ENCODE measurements at places on chromosomes 16 and 17.
A peak's percentile ranks its signal among the peaks of the same experiment; 100 is the strongest.

- DNase-seq: no peak
Observed at GRCh38 chr16:1858189-1858865, 13.6 kb downstream of the MEIOB start.

DNA sequence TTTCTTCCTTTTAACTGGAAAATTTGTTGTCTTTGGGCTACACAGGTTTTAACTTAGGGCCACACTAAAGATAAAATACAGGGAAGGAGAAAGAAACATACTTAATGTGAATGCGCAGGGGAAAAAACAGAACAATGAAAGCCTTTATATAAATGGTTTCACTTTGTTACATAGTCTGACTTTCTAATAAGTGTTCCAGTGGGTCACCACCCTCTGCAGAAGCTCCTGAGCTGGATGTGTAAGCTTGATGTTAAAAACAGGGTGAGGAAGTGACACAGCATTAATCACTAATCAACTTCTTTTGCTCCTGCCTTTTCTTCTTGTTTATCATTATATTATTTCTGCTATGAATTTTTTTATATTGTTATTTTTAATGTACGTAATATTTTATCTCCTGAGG lies 445.6 kb upstream of the CA10 start:
- no peak for DNase-seq

GRCh38 chr17:42779936-42780850 lies at the start of gene WNK4:
TSS of gene WNK4 (plus strand) at chr17:42780610. CDS start at chr17:42780699, 89 bp downstream.
- peak; percentile 53 for DNase-seq

- DNase-seq: no peak
Observed at GRCh38 chr16:89115216-89115861, 21.7 kb downstream of the ACSF3 start.

DNA sequence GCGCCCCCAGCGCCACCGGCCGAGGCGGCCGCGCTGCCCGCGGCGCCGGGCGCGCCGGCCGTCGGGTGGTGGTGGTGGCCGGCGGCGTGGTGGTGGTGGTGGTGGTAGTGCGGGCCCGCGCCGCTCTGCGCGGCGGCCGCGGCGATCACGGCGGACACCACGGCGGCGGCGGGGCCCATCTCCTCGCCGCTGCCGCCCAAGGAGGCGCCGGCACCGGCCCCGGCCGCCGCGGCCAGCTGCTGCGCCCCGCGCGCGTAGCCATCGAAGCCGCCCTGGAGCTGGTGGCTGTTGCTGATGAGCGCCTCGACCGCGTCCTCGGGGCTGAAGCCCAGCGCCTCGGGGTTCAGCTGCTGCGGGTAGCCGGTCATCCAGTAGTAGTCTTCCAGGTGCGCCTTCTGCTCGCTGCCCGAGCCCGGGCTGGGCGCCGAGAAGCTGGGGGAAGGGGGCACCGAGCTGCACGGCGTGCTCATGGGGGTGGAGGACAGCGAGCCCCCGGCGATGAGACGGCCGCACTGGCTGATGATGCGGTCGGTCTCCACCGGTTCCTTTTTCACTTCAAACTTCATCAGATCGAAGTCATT lies 1.2 kb downstream of the MAF start:
- DNase-seq: no peak

DNA sequence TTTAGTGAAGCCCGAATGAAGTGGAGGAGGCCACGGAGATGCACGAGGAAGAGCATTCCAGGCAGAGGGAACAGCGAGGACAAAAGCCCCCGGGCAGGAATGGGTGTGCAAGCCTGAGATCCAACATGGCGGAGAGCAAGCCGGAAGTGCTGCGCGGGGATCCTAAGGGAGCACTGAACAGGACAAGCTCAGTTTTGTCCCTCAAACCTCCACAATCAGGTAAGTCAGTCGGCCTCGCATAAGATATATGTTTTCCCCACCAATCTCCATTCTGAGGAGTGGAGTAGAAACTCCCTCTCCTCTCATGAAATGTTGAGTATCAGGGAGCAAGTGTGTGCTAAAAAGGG lies 32.9 kb upstream of the USP22 start:
- no peak for DNase-seq

- no peak for DNase-seq
Observed at GRCh38 chr16:49453983-49454382, 80.4 kb downstream of the C16orf78 start.

- DNase-seq: peak; percentile 98
Observed at GRCh38 chr17:40956401-40957254, 10.1 kb downstream of the KRT39 start.

DNA sequence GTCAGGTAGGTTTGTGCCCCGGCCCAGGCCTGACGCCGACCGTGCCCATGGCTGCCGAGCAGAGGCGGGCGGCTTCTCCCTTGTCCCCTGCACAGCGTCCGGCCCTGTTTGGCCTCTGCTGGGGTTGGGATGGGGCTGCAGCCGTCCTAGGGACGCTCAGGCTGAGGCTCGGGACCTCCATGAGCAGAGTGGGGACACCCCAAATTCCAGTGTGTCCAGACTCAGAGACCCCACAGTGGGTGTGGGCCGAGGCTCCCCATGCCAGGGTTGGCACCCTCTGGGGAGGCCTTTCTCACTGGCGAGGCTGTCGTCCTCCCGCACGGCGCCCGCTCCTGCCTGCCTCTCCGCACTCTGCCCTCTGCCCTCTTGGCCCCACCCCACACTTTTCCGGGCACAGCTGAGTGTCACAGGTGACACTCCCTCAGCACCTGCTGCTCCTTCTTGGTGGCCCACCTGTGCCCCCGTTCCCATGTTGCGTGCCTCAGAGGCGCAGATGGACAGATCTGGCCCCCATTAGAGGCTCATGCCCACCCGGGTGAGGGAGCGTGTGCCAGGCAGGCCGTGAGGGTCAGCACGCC lies 16.1 kb downstream of the TRAF7 start:
- no peak for DNase-seq

DNA sequence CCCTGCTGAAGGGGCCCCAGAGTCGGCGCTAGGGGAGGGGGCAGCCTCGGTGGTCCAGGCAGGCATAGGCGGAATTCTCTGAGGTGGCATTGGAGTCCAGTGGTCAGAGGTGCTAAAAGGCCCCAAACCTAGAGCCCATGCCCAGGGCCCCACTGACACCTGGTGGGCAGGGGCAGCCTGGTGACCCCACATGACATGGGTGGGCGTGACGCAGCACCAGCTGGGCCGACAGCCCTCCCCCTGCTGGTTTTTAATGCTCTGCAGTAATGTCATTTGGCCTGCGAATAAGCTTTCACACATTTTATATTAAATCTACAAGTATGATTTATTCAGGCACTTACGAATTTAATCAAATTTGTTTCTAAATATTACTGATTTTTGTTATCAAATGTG lies 2.1 kb upstream of the RNPS1 start:
- no peak for DNase-seq
